ENCODE measurements at places on chromosomes 2 and 18.

GRCh38 chr2:226664140-226664539, 135.5 kb downstream of the IRS1 start:
- ATAC-seq: no peak

GRCh38 chr2:138272524-138273195, 228.9 kb upstream of the SPOPL start:
- no peak for ATAC-seq

GRCh38 chr2:92073036-92073814, 2798.0 kb upstream of the TEKT4 start:
- no peak for ATAC-seq

GRCh38 chr18:58364876-58365528, 263.9 kb downstream of the ALPK2 start:
- ATAC-seq: no peak

DNA sequence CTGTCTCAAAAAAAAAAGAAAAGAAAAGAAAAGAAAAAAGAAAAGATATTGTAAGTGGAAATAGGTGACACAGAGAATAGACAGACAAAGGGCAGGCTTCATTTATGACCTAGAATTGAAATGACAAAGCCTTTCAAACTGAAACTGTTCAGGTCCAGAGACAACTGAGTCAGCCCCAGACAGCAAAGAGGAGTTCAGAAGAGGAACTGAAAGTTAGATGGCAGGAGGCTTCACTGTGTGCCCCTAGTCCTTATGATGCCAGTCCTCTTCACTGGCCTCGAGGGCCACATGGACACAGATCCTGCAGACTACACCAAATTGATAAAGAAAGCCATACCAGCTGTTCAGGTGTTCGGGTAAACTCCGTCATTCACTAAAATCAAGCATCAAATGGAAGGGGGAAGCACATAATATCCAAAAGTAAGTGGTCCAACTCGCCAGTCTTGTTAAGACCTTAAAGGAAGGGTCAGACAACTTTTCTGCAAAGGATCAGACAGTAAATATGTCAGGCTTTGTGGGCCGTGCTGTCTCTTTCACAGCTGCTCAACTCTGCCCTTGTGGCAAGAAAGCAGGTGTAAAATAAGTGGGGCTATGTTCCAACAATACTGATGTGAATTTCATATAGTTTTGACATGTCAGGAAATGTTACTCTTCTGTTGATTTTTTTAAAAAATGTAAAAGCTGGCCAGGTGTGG, 231.9 kb upstream of the MGAT5 start:
- no peak for ATAC-seq

DNA sequence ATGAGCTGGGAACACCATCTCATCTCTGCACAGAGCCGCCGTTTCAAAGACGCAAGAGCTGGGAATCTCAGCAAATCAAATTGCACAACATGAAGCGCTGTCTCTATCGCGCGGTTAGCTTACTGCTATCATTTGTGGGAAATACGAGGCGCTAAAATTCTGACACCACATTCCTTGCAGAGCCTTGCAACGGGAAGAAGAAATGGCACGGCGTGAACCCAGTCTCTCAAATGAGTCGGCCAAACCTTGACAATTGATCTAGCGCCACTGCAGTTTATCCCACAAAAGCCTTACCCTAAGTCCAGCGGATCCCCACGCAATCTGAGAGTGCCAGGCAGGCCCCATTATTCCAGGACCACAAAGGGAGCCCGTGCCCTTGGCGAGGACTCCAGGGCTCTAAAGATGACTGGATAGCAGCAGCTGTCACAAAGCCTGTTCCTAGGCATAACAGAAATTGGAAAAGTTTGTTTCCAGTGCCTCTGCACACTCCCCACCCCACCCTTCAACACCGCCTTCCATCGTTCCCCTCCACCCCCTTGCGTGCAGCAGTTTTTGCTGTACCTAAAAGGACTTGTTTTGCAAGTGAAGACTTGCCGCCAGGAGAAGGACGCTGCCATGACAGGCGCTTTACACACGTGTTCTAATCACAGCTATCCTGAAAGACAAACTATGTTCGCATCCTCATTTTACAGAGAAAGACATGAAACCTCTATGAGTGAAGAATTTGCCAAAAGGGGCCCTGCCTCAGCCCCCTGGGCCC, 252.4 kb downstream of the EIPR1 start:
- peak; percentile 30 for ATAC-seq

- no peak for ATAC-seq
Observed at GRCh38 chr2:128686497-128686859, 367.8 kb upstream of the HS6ST1 start.

DNA sequence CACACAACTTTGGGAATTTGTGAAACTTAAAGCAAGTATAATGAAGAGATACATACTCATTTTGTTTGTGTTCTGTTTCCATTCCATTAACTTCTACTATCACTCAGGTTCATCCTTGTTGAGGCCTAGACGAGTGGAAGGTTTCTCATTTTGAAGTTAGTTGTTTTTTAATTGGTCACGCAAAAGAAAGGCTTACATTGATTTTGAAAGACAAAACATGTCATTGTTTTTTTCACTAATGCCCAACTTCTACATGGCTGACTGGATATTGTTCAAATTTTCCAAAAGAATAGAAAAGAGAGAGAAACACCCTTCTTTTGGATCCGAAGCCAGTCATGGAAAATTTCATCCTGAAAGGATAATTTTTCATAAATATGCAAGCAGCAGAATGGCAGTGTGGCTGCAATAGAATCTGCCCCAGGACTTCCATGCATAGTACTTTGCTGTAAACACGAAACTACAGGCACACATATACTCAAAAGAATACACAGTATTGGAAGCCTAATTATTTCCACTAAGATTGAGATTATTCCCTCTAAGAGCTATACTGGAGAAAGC, 27.4 kb downstream of the PRKCE start:
- ATAC-seq: no peak

DNA sequence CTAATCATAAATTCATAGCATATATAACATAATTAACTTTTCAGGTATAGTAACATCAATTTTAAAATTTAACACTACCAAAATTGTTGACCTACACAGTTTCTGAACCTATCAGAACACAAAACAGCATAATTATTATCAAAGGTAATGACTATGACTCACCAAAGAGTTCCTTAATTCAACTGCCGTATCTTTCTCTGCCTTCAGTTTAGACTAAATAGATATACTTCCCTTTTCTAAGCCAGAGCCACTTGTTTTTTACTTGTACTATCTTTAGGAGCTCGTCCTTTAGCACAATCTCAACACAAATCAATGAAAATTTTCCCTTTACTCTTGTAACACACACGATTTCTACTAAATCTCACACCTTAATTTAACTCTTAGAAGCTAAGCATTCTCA, 54.4 kb downstream of the CCDC88A start:
- ATAC-seq: no peak

DNA sequence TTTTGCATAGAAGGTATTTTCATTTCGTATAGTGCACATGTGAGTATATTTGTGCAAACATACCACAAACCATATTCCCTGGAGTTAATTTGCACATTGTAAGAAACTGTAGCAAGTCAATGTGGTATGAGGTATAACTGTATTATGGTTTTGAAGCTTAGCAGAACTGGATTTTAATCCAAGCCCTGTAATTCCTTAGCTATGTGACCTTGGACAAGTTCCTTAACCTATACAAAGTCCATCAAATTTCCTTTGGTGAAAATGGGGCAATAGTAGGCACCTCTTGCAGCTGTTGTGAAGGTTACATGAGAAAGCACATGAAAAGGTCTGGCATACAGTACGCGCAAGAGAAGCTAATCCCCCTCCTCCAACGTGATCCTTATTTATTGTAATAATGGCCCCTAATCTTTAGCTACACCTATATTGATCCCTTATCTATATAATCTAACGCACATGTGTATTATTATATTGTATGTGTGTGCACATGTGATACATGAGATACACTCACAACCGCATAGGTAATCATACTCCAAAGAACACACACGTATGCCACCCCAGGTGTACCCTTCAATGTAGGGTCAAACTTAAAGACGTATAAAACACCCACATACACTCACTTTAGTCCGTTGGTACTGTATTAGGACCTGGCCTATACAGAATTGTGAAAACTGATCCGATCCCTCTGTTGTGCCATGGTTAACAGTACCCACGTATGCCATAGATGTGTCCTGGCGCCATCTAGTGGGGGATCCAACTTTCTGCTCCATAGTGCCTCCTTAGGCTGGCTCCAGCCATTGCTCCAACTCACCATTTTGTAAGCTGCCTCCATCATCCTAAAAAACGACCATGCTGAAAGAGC, 402.9 kb upstream of the SLC14A2 start:
- ATAC-seq: peak; percentile 78

Data from motor neuron (in vitro differentiated cells).